ENCODE measurements at places on chromosomes 12 and 14.

DNA sequence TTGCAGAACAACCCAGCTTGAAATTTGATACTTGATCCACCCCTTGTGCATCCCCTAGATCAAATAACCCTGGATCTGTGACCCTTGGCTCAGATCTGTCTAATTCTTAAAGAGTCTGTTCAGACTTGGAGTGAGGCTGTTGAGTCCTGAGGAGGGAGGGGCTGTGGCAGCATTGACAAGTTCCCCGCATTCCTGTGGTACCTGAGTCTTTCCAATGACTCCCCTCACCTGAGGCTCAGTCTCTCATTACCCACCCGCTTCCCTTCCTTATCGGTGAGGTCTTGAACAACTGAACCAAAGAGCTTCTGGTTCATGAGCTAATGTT is 16.1 kb upstream of the HDAC7 start:
- no peak for DNase-seq

GRCh38 chr12:1724250-1724649 is 33.4 kb downstream of the ADIPOR2 start:
- no peak for DNase-seq

GRCh38 chr14:99573436-99574098 is 30.4 kb downstream of the CCDC85C start:
- no peak for DNase-seq

DNA sequence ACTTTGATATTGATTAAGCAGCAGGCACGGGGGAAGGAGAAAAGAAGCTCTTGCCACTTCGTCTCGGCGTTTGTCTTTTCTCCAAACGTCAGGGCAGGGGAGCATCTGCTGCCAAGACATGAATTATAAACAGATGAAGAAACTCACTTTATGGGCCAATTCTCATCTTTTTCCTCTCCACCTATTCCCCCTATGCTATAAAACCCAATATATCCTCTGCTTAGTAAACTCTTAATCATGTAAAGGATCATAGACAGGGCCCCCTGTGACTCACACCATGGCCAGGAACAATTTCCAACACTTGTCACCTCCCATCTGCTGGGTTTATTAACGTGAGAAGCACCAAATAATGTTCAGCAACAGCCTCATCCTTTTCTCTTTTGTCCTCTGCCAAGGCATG is 1092.1 kb upstream of the TMEM132C start:
- DNase-seq, result no peak

DNA sequence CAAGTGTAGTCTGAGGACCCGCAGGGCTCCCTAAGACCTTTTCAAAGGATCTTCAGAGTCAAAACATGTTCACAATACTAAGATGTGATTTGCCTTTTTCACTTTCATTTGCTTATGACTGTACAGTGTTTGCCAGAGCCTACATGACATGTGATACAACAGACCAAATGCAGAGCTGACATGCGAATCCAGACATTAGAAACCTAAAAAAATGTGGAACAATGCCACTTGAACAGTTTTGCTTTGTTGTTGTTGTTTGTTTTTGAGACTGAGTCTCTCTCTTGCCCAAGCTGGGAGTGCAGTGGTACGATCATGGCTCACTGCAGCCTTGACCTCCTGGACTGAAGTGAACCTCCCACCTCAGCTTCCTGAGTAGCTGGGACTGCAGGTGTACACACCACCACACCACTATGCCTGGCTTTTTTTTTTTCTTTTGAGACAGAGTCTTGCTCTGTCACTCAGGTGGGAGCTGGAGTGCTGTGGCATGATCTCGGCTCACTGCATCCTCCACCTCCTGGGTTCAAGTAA is 5.3 kb upstream of the RAB35 start:
- DNase-seq, result no peak

DNA sequence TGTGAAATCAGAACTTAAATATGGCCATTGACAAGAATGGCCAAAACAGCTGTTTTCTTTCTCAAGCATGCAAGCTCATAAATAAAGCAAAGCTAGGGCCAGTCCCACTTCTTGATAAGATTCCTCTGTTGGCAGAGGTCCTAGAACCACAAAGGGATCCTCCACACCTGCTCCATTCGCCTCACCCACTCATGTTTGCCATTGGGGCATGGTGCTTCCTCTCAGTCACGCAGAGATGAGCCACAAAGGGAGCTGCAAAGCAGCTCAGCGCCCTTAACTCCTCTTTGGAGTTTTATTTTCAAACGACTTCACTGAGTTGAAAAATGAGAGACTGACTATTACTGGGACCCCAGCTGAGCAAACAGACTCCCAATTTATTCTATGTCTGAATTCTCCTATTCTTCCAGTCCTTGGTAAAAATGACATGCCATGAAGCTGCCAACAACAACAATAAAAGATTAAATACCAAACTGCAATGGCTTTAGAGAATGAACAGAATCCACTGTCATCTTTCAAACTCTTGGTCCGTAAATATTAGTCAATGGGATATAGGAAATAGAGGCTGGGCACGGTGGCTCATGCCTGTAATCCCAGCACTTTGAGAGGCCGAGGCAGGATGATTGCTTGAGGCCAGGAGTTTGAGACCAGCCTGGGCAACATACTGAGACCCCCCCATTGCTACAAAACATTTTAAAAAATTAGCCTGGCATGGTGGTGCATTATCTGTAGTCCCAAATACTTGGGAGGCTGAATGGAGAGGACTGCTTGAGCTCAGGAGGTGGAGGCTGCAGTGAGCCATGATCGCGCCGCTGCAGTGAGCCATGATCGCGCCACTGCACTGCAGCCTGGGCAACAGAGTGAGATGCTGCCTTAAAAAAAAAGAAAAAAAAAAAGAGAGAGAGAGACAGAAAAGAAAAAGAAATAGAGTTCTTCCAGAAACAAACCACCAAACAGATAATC is 16.4 kb downstream of the MANSC1 start:
- DNase-seq, result no peak

DNA sequence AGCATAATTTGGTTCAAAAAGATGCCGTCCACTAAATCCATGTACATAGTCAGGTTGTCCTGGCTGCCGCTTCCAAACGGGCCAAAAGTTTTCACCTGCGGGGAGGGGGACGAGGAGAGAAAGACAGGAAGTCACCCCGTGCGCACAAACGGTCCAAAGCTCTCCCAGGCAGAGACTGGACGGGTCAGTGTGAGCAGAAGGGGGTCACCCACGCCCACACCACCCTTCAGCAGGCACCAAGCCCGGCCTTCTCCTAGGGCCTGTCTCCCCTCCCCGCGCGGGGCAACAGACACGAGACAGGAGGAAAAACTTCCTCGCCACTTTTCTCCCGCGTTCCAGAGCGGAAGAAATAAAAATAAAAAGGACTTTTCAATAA is 888 bp downstream of the CCDC88C start:
- no peak for DNase-seq

DNA sequence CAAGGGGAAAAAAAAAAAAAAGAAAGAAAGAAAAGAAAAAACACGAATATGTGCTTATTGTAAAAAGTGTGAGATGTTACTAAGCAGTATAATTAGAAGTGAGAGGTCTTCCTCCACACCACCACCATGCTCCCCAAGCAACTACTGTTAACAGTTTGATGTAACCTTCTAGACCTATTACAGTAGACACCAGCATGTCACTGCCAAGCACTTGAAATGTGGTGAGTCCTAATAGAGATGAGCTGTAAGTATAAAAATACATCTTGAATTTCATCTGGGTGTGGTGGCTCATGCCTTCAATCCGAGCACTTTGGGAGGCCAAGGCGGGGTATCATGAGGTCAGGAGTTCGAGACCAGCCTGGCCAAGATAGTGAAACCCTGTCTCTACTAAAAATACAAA is 8.1 kb upstream of the SNRNP35 start:
- DNase-seq, result no peak

- no peak for DNase-seq
These were observed 24.4 kb downstream of the ADCY6 start for GRCh38 chr12:48764521-48764920.

DNA sequence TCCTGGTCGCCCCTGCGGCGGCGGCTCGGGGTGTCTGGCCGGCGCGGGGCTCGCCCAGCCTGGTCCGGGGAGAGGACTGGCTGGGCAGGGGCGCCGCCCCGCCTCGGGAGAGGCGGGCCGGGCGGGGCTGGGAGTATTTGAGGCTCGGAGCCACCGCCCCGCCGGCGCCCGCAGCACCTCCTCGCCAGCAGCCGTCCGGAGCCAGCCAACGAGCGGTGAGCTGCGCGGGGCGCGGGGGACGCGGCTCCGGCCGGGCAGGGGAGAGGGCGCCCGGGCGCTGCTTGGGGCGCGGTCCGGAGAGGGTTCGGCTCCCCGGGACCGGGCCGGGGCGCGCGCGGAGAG is at the start of gene LGALS3:
TSS of gene LGALS3 (plus strand) at position 167 of the 342 bp plus-strand sequence. CDS start 8,122 bp downstream, outside the sequence.
- DNase-seq, result peak; percentile 33
